Stimulated activated CD4-positive, alpha-beta T cell treated with anti-CD3 and anti-CD28 coated beads, Interleukin-4, amount 100 ng/mL, for 4 hours (primary cell): ENCODE measurements at places on chromosomes 11 and 22.
A peak's percentile ranks its signal among the peaks of the same experiment; 100 is the strongest.

- DNase-seq: no peak
Observed at GRCh38 chr11:70440206-70440605, 41.9 kb downstream of the CTTN start.

GRCh38 chr11:8566613-8567210 lies 27.3 kb downstream of the STK33 start:
- no peak for DNase-seq

DNA sequence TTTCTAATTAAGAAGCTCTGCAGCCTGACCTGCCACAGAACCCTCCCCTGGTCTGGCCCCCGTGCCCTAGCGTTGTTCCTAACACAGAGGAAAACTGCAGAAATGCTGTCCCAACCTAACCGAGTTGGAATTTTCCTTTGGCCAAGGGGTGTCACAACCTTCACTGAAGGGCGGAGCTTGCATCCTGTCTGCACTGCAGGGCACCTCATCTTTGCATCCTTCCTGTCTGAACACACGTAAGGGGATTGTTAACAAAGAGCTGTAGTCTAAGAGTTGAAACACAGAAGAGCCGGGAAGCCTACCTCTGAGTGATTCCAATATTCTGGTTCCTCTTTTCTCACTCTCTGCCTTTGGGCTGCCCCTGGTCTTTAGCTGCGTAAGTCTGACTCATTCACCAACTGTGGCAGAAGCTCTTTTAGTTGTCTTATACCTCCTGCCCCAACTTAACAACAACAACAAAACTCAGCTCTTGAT lies 1.6 kb downstream of the DIXDC1 start:
- no peak for DNase-seq

- DNase-seq: no peak
Observed at GRCh38 chr22:26477341-26477731, 6.2 kb downstream of the HPS4 start.

GRCh38 chr11:36165621-36166397 lies 123.4 kb downstream of the COMMD9 start:
- no peak for DNase-seq

GRCh38 chr11:121435132-121435531 lies 17.0 kb upstream of the SORL1 start:
- DNase-seq: no peak

DNA sequence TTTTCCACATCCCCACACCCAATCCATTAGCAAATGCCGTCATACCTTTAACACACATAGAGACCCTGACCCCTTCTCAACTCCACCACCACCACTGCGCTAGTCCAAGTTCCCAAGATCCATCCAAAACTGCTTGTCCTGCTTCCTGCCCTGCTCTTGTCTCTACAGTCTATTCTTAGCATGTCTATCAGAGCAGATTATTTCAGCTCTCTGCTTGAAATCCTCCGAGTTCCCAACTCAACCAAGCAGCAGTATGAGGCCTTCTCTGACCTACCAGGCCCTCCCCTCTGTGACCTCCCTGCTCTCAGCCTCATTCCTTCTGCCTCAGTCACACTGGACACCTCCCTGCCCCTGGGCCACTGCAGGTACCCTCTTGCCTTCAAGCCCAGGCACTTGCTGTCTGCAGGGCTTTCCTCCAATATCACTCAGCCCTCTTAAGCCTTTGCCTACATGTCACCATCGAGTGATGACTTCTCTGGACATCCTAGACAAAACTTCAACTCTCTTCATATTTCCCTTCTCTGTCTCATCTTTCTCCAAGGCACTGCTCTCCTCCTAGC lies 134.6 kb downstream of the SPATA19 start:
- DNase-seq: no peak

DNA sequence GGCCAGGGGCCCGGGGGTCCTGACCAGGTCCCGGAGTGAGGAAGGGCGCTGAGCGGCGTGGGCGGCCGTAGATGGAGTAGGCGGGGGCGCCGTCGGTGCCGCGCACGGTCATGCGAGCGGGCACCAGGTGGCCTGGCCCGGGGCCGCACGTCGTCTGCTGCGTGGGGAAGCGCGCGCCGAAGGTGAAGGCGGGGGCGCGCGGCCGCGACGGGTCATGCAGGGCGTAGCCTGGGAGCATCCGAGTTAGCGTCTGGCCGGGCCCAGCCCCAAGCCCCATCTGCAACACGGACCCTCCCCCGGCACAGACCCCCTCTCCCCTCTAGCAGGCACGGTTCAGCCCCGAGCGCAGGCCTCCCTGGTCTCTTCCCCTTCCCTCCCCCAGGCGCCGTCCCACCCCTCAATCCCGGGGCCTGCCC lies 1.7 kb upstream of the TYMP start:
- DNase-seq: peak; percentile 81

DNA sequence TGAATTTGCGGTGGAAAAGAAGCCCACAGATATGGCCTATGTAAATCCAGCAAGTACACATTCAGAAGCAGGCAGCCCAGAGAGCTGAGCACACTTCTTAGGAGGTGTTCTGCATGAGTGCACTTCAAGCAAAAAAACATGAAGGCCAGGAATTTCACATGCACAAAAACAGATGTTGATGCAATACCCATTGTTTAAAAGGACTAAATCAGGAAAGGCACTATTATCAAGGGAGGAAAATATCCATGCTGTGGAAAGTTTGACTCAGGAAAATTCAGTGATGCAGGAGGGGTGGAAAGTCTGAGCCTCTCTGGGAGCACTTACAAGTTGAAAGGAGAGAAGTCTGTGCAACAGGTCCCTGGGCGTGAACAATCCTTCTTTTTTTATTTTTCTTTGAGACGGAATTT lies 15.8 kb upstream of the CARS1 start:
- DNase-seq: no peak

DNA sequence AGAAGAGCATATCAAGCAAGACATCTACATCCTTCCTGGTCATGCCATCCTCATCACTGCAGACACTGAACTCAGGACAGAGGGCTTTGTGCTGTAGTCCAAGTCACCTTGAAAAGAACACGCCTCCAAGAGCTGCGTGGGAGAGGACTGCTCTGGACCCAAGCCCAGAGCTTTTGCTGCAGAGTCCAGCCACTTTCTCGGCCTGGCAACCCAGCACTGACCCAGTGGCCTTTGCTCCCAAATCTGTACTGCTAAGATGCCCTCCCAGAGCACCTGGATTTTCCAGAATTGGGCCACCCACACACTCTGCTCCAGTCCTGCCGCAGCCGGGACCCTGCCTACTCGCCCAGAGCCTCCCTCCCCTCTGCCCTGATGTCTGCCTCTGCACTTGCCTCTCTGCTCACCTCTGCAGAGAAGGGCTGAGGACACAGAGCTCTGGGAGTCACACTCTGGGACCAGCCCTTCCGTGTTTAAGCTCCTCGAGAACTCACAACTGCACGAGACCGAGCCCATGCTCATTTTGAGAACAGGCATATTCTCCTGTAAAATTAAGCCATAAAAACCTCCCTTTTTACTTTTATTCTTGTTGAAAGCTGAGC lies 83.8 kb upstream of the CSNK2A3 start:
- DNase-seq: no peak

DNA sequence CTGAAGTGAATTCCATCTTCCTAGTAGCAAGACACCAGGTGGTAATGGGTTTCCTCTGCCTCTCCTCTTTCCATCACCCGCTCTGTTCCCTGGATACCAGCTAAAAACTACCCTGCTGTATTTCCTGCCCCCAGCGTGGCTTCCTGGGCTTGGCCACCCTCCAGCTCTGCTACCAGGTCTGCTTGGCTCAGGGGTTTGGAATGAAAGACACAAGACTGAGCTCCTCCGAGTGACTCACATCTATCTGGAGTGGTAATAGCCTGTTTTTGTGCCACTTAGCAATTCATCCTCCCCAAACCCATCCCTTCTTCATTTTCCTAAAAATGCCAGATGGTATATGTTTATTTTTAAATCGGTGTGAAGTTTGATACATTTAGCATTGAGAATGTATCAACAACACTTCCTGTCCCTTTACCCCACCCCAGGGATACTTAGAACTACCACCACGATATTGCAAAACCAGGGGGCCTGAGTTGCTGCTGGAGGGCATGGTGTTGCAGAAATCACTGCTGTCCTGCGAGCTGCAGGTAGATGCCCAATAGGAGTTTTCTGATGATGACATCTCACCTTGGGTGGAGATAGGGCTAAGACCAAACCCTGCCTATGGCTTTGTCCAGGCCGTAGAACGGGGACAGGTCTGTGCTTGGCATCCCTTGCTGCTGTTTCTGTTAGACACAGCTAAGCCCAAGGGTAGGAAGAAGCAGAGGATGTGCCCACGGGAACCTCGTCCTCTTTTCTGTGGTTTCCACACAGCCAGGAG lies 7.5 kb upstream of the MICAL3 start:
- no peak for DNase-seq

DNA sequence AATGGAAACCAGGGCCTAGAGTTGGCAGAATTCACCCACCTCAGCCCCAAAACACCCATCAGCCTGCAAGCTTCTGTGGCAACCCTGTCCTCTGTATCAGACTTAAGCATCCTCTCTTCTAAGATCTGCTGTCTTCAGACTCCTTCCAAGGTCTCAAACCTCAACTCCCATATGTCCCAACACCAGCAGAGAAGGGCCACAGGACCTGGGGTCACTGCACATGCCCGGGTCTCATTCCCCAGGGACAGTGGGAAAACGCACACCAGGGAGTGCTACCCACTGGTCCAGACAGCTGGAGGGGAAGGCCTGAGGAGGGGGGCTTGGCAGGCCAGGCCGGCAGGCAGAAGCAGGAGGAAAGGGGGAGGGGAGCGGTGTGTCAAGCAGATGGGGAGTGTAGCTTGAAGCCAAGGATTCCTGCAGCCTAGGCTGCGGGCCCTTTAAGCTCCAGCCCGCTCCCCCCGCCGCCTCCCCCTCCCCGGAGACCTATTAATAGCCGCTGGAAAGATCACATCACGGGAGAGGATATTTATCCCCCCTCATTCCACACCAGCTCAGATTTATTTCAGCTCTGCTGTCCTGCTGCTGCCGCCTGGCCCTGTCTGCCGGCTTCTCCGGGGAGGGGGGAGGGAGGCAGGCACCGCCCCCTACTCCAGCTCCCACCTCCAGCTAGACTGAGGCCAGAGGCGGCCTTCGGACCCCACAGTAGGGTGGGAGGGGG lies 16.7 kb downstream of the BCL9L start:
- no peak for DNase-seq

- no peak for DNase-seq
Observed at GRCh38 chr22:19728836-19729235, 5.5 kb downstream of the GP1BB start.

DNA sequence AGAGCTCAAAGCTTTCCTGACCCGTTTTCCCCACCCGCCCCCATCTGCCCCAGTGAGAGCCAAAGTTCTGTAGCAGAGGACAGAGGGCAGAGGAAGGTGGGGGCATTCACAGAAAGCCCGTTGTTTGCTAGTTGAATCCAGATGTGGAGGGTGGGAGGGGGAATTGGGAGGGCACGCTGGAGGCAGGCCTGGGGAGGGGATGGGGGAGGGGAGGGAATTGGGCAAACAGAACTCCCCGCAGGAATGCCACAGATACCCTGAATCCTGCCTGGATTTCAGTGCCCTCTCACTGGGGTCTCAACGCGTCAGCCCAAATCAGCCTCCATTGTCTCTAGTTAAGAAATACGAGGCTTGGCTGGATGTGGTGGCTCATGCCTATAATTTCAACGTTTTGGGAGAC lies 12.9 kb upstream of the OAF start:
- DNase-seq: no peak

- DNase-seq: no peak
Observed at GRCh38 chr11:45860348-45860747, 13.1 kb downstream of the CRY2 start.

- peak; percentile 76 for DNase-seq
Observed at GRCh38 chr22:41524809-41525449, 19.3 kb downstream of the POLR3H start.

DNA sequence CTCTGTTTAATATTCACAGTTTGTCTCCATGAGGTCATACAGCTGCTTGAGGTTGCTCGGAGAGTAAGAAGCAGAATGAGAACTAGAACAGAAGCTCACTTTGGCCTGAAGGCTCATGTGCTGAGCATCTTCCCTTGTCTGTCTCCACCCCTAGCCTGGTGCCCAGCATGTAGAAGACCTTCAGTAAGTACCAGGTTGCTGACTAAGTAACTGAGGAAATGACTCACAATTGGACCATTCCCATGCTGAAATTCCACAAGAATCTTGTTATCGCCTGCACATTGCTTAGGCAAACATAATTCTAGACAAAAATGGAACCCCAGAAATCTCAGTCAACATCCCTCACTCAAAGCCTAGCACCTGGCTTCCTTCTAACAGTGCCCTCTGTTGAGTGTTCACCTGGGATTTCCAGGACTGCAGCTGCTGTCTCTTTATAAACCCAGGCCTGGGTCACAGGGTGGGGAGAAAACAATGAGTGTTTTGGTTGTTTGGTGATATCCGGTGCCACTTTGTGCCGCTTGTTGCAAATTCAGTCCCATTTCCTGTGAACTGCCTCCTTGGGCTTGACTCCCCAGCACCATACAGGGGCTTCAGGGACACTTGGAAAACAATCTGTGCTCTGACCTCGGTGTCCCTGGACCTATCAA lies 406.8 kb downstream of the ETS1 start:
- no peak for DNase-seq

DNA sequence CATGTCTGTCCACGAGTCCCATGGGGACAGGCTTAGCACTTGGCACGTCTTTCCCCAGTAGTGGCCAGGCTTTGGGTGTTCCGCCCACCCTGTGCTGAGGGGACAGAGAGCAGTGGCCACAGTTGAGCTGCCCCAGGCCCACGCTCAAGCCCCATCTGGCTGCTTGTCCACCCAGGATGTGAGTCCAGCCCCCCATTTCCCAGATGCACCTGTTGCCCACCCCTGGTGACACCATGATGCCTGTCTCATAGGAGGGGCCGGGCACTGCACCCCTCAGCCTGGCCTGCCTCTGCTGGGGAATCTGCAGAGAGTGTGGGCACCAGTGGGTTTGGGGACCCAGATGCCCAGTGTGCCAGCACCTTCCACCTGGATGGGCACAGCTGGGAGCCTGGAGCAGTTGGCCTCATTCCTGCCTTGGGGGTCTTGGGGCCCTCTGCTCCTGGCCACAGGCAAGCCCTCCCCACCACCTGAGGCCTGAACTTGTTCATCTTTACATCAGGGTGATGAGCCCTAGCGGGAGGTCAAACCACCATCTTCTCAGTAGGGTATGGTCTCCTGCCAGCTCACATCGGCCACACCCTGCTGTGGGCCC lies 5.7 kb downstream of the SIGIRR start:
- DNase-seq: no peak
